ENCODE measurements at places on chromosomes 3 and 15. TPM values are rescaled to one million over a fixed set of nuclear protein-coding genes. Genes with fewer than 3 reads are reported as not detected.

Gene CCR3
- not detected for total RNA-seq

Gene LYZL4
- total RNA-seq, result not detected

Gene SLITRK3
- not detected for total RNA-seq

Gene SERPINI1
- total RNA-seq, result 3.7 TPM

Gene TIMP4
- 12.3 TPM for total RNA-seq

Gene C2CD4B
- not detected for total RNA-seq

Gene PLA2G4E
- total RNA-seq, result not detected

Gene PLA2G4D
- total RNA-seq, result not detected

Gene IL17RB
- not detected for total RNA-seq

Gene CYP1A2
- total RNA-seq, result not detected

Gene SCAANT1
- not detected for total RNA-seq

Gene RTP3
- not detected for total RNA-seq

Gene MST1R
- total RNA-seq, result 1.3 TPM

Gene LCMT2
- 10.2 TPM for total RNA-seq

Gene EIF4E3
- 2.2 TPM for total RNA-seq

Gene ADPGK
- 43.9 TPM for total RNA-seq

Gene GALNT15
- 10.9 TPM for total RNA-seq

Gene RASGRF1
- total RNA-seq, result not detected

Gene BMF
- total RNA-seq, result 10.6 TPM

Gene SLC35A5
- 81.5 TPM for total RNA-seq

Gene SLC38A3
- not detected for total RNA-seq

Gene BBS4
- total RNA-seq, result 24.9 TPM

Gene CFAP92
- total RNA-seq, result 0.49 TPM

Gene CLCN2
- total RNA-seq, result 5.9 TPM

Gene RBPMS2
- total RNA-seq, result 0.09 TPM

Gene PLSCR2
- total RNA-seq, result not detected

Gene P2RY13
- total RNA-seq, result not detected

Gene AGTR1
- 3.2 TPM for total RNA-seq

Gene SPATA12
- not detected for total RNA-seq

Gene TGM4
- not detected for total RNA-seq

Gene B3GALNT1
- total RNA-seq, result 28.5 TPM

Gene PLSCR5
- not detected for total RNA-seq

Gene GOLGA6B
- not detected for total RNA-seq

Gene ALS2CL
- total RNA-seq, result 0.16 TPM

Gene GADL1
- 0.18 TPM for total RNA-seq

Gene CLDN16
- total RNA-seq, result 0.09 TPM

Gene ZBTB47
- total RNA-seq, result 22.3 TPM

Gene FBXL22
- total RNA-seq, result 0.54 TPM

Gene NR1I2
- total RNA-seq, result not detected

Gene APOD
- total RNA-seq, result 2.9 TPM

Gene ECE2
- total RNA-seq, result not detected

Gene FBLN2
- total RNA-seq, result 452 TPM

Gene CACNA2D3
- total RNA-seq, result not detected

Gene ALDH1A3
- 197 TPM for total RNA-seq

Gene GOLGA6L4
- 0.08 TPM for total RNA-seq

Gene JAGN1
- 25.8 TPM for total RNA-seq

Gene PAQR9
- total RNA-seq, result not detected

Gene UTS2B
- total RNA-seq, result not detected

Gene TLR9
- total RNA-seq, result not detected

Gene NEK10
- total RNA-seq, result 27.1 TPM

Gene XIRP1
- 0.09 TPM for total RNA-seq

Gene COL7A1
- 8.6 TPM for total RNA-seq

Gene TLNRD1
- 9.3 TPM for total RNA-seq

Gene PIERCE2
- total RNA-seq, result 6.6 TPM
